ENCODE measurements at places on chromosomes 2 and 18.

GRCh38 chr2:226561962-226562361 lies 237.7 kb downstream of the IRS1 start:
- DNase-seq = no peak

DNA sequence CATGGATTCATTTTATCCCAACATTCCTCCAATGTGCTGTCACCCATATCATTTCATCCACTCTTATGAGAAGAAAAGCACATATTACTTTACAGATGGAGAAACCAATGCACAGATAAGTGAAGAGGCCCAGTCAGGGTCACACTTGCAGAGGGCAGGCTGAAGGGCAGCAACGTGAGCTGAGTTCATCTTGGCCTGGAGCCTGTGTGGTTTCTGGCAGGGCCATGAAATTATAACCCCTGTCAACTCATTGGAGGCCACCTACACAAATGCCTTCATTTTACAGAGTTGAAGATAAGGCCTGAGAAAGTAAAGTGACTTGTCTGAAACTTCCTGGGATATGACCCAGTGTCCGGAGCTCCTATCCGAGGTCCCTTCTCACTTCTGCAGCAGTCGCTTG lies 88.4 kb upstream of the NRP2 start:
- no peak for DNase-seq

DNA sequence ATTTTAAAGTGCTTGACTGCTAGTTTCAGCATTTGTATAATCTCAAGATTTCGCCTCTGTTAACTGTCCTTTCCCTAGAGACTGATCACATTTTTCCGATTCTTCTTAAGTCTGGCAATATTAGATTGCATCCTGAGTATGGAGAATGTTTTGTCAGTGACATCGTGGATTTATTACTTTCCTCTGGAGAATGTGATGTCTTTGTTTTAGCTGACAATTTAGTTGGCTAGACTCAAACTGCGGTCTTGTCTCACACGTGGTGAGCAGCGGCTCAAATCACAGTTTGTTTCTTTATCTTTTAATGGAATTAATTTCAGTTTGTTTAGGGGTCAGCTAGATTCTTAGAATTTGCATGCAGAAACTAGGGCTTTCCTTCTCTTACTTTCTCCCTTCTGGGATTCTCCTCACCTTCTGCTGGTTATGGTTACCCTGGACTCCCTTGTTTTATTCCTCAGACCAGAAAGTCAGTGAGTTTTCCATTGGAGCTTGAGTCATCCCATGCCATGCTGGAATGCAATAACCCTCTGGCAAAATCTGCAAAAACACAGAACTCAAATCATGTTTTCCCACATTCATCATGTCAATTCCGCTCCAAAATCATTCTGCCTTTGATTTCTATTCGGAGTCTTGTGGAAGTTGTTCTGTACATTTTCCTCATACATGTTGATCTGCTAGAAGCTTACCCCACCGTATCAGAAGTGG lies 327.2 kb upstream of the TRIB2 start:
- DNase-seq = no peak

- DNase-seq = no peak
Observed at GRCh38 chr2:207184768-207185167, 19.0 kb upstream of the KLF7 start.

- DNase-seq = no peak
Observed at GRCh38 chr2:105445976-105446375, 47.1 kb upstream of the FHL2 start.

DNA sequence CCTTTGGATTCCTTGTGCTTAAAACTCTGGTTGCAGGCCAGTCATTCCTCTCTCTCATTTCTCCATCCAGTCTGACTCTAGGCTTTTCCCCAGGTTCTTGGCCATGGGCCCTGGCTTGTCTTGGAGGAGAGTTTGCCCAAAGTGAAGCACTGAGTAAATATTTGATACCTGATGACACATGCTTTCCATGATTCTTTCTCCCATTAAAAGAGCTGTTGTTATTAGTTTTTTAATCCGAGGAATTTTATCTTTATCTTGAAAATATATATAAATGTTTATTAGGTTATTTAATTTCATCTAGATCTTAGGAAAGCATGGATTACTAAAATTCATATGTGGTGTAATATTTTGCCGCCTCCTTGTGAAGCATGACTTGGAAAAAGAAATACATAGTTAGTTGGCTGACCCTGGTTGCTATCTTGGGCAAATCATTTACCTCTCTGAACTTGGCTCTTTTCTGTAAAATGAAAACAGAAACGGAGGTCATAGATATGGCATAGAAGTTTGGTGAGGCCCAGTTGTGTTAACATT lies 650.1 kb downstream of the SLC4A3 start:
- no peak for DNase-seq

- DNase-seq = no peak
Observed at GRCh38 chr2:73963385-73964120, 21.2 kb upstream of the TET3 start.

GRCh38 chr2:224716201-224716600 lies at the start of gene CCDC195:
TSS of gene CCDC195 (minus strand) at chr2:224716365. CDS start at chr2:224716365, 0 bp downstream.
- no peak for DNase-seq

- no peak for DNase-seq
Observed at GRCh38 chr18:79890674-79891073, 60.8 kb downstream of the SLC66A2 start.

DNA sequence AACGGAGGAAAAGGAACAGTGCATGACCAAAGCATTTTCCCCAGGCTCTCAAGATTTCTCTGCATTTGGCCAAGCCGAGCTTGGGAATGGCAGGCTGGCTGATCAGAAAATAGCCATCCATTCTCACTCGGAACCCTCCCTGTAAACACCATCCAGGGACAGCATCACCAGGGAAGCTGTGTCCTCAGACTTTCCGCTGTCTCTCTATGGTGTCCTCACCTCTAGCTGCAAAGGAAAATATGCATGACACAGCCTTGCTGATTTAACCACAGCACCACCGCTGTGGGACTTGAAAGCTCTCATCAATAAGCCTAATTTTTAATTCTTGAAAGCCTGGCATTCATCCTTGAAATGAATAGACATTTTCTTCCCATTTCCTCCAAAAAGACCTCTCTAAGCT lies 311.7 kb downstream of the EIPR1 start:
- no peak for DNase-seq
